ENCODE measurements at places on chromosomes 13 and 19.

- DNase-seq: no peak
These were observed 5.5 kb downstream of the DPP9 start for GRCh38 chr19:4717966-4718701.

GRCh38 chr19:1057176-1057855 lies 9.7 kb upstream of the ARHGAP45 start:
- no peak for DNase-seq

GRCh38 chr19:18070181-18070580 lies 16.6 kb downstream of the IL12RB1 start:
- DNase-seq: no peak

- DNase-seq: no peak
These were observed 6.1 kb downstream of the SACS start for GRCh38 chr13:23427342-23427843.

GRCh38 chr13:51826606-51827005 lies 18.4 kb downstream of the TMEM272 start:
- DNase-seq: no peak

DNA sequence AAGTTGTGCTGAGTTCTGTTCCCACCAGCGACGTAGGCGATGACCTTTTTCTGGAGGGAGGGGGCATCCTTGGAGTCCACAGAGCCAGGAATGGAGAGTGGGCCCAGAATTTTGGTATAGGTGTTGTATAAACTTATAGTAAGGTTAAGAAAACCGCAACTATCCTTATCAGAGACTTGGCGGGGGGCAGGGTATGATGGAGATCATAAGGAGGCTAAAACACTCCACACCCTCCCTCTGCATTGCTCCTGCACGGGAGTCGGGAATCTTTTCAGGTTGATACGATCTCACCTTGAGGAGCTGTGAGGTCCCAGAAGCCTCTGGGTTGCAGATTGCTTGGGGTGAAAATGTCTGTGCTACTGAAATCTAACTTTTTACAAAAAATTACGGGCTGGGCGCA lies 6.3 kb upstream of the CEACAM19 start:
- DNase-seq: no peak

- DNase-seq: no peak
These were observed 109.8 kb downstream of the CACNA1A start for GRCh38 chr19:13396250-13397080.

DNA sequence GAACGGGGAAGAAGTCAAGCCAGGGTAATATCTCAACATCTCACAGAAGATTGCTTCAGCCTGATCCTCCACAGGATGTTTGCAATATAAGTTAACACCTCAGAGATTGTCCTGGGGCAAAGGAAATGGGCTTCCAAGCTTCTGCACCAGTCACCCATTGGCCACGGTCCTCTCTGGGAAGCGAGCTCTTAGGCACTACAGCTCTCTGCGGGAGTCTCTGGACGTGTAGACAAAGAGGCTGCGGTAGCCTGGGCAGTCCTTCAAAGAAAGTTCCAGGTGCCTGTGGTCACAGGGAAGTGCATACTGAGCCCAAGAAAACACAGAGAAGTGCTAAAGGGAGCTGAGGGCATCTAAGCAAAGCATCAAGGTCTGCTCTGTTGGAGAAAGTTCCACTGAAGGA lies 805.7 kb downstream of the DIAPH3 start:
- no peak for DNase-seq

DNA sequence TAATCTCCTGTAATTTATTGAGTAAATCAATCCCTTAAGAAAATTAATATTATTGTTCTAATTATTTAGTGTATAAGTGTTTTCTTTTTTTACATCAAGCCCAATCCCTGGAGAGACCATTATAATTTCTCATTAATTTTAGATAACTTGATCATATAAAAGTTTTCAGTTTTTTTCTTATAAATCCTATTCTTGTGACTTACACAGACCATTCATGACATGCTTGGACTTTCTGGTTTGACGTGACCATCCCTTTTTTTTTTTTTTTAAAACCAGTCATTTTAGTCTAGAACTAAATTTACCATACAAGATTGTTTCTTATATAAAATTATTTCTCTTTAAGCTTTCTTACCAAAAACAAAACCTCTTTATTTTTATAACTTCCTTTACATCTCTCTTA lies 5.4 kb upstream of the MTRF1 start:
- DNase-seq: no peak

DNA sequence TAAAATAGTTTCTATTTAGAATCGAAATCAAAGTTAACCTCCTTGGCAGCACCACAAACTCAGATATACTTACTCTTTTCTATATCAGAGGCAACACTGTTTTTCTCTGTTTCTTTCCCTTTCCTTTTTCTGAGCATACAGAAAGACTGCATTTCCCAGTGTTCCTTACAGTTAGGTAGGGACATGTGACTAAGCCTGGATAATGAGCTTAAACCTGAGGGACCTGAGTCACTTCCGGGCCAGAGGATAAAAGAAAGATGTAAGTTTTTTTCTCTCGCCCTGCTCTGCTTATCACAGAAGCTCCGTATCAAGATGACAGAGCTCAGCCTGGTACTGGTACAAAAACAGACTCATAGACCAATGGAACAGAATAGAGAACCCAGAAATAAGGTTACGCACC lies 531.9 kb downstream of the KLF12 start:
- no peak for DNase-seq

GRCh38 chr19:46225558-46226004 lies 4.0 kb upstream of the IGFL1 start:
- no peak for DNase-seq

DNA sequence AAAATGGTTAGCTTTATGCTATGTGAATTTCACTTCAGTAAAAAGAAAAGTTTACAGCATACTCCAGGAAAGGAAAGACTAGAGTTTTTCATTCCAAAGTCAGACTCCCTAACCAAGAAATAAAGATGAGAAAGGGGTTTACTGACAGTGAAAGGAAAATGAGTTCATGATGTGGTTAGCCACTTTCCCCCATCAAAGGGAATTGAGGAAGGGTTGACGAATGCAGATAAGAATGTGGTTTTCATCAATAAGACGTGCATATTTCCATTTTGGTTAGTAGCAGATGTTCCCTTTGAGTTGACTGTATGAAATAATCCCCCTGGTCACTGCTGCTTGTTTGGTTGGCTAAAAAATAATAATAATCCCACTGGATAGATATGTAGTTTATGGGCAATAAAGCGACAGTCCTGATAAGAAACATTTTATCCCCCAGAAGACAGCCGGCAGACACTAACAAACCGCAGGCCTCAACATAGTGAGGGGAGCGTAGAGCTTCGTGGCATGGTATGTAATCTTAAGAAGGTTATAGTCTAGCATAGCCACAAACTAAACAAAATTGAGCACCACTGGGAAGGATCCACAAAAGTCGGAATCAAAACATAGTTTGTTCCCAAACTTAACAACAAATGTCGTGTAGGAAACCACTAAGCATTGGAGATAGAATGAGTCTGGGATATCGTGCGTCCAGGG lies 114.8 kb downstream of the COL4A2 start:
- DNase-seq: no peak

DNA sequence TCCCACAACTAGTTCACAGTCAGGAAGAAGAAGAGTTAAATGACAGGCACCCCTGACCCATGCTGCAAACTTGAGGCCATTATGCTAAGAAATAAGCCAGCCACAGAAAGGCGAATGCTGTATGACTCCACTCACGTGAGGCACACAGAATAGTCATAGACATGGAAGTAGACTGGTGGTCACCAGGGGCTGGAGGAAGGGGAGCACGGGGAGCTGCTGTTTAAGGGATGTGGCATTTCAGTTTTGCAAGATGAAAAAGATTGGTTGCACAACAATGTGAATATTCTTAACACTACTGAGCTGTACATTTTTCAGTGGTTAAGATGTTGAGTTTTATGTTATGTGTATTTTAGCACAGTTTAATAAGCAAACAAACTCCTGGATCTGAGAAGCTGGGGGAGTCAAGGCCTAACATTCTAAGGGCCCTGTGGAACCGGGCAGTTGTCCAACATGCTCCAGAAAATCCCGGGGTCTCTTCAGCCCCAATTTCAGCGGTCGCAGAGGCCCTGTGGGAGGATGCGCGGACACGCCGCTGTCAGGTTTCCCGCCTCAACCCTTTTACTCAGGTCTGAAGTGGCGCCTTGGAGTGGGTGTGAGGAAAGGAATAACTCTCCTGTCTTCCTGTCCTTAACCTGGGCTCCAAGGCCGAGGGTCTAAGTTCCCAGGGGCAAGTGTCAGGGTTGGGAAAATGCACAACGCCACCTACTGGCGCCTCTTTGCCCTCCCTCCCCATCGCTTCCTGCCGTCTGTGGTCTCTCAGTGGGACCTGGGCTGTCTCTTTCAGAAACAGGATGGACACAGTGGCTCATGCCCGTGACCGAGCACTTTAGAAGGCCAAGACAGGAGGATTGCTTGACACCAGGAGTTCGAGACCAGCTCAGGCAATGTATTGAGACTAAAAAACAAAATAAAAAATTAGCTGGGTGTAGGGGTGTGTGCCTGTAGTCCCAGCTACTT lies 4.4 kb upstream of the TMEM272 start:
- DNase-seq: no peak

GRCh38 chr13:44155422-44156293 lies 218.0 kb upstream of the SERP2 start:
- no peak for DNase-seq

GRCh38 chr19:17676295-17676694 lies 11.9 kb downstream of the UNC13A start:
- DNase-seq: no peak

GRCh38 chr13:98839856-98840769 lies 87.6 kb upstream of the SLC15A1 start:
- no peak for DNase-seq

DNA sequence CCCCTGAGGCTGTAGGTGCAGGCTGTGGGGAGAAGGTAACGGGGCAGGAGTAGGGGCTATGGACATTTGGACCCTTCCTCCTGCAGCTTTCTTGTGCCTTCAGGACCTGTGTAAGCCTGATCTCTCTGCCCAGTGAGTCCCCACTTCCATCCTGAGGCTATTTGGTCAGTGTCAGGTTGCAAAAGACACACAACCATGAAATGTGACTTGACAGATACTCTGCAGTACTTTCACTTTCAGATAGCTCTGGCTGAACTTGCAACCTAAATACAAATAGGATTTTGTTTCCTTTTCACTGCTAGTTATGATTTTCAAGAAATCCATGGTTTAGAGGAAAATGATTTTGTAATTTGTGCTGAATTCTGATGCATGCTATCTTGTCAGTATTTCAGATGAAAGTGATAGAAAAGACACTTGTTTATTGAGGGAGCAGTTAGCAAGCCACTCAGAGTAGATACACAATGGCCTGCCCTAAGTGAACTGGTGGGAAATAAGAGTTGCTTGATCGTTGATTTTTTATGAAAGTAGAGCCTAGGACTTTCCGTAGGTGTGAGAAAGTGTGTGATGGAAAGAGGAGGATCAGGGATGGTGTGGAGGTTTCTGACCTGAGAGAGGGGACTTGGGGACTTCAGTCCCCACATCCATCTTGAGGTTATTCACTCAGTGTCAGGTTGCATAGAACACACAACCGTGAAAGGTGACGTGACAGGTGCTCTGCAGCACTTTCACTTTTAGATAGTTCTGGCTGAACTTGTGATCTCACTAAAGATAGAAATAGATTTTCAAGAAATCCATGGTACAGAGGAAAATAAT lies 18.1 kb upstream of the EID2 start:
- DNase-seq: no peak

DNA sequence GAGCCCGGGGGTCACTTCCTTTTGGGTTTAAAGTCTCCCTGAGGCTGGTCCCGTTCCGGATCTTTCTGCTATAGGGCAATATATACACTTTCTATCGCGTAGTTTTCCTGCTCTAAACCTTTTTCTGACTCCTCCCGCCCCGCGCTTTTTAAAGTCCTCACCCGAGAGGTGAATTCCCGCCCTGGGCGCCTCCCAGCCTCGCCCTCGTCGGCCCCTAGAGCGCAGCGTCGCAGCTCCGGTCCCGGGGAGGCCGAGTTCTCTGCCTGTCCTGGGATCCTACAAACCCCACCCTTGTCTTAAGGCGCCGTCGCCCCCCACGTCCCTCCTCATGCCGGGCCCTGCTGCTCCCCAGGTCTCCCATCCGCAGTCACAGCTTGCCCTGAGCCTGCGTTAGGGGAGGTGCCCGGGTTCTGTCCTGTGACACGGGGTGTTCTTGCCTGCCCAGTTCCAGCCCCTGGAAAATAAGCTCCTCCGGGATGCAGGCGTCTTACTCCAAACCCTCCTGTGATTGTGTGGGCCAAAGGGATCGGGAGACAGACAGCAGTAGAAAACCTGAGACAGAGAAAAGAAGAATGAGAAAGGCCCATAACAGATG lies 491 bp downstream of the ZNF525 start:
- DNase-seq: peak; percentile 18

DNA sequence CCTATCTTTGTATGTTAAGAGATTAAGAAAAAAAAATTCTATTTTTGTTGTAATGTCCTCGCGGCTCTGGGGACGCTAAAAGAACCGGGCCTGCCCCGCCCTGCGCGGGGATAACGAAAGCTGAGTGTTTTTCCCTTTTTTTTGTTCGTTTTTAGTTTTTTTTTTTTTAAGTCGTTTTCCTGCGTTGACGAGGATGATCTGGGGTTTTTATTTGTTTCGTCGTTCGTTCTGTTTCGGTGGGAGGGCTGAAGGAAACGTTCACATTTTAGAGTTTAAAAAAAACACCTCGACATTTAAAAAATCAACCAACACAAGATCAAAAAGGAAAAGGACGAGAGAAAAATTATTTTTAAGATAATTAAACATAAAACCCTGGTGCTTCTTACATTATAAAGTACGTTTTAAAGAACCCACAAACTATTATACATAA lies 5.6 kb downstream of the LYL1 start:
- no peak for DNase-seq

DNA sequence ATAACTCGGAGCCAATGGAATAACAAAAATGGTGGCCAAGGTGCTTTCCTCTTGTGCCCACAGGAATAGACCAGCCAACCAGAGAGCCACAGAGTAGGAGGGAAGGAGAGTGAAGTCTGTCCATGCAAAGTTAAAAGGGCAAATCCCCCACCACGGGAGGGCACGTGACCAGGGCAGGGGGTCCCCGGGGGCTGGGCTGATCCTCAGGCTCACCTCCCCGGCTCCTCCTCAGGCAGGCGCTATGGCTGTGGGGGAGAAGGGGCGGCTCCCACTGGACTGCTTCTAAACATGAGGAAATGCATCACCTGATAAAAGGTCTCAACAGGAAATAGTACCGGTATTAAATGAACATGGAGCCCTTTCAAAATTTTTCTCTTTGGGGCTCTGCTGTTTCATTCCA lies 73.2 kb upstream of the SLC15A1 start:
- DNase-seq: no peak

GRCh38 chr19:45306518-45307027 lies 16.1 kb downstream of the CKM start:
- no peak for DNase-seq

DNA sequence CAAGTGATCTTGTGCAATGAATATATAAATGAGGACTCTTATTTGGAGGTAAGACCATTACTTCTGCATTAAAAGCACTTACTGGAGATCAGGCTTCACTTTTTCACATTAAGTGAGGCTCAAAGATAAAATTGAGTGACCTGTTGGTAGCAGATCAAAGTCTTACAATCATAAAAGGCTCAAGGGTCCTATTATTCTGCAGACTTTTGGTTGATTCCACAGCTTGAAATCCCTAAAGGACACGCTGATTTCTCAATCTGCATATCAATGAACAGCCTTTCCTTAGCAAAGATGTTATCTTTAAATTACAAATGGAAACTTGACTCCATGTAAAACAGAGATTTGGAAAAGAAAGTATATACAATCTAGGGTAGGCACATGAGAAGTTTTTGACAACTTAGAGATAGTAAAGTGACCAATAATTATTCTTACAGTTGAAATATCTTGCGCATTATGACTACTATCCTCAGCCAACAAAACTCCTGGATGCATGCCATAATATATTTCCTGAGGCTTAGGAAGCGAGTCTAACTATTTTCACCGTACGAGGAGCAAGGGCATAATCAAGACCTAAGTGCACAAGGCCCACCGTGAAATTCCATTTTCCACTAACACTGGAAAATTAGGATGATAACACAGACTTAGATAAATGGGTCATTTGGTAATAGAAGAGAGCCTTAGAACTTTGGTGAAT lies 640.7 kb downstream of the LIG4 start:
- no peak for DNase-seq
